ENCODE measurements at places on chromosomes 11 and 22. TPM values are rescaled to one million over a fixed set of nuclear protein-coding genes. Genes with fewer than 3 reads are reported as not detected.
A peak's percentile ranks its signal among the peaks of the same experiment; 100 is the strongest.

DNA sequence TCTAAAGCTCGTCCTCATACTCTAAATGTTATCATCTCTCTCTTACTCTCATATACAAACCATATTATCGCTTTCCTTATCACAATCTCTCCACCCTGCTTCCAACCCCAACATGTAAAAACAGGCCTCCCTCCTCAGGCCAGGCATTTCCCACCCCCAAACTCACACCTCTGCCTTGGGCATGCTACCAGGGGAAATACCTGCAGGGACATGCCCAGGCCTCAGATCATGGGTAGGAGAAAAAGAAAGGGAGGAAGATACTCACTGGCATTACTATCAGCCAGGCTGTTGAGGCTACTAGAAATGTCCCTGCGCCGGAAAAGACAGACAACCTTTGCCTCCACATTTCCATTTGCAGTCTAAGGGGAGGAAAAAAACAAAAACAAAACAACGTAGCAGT, 1.8 kb downstream of the MTA2 start:
- no peak for DNase-seq

Gene FADS1
- total RNA-seq: 100 TPM

DNA sequence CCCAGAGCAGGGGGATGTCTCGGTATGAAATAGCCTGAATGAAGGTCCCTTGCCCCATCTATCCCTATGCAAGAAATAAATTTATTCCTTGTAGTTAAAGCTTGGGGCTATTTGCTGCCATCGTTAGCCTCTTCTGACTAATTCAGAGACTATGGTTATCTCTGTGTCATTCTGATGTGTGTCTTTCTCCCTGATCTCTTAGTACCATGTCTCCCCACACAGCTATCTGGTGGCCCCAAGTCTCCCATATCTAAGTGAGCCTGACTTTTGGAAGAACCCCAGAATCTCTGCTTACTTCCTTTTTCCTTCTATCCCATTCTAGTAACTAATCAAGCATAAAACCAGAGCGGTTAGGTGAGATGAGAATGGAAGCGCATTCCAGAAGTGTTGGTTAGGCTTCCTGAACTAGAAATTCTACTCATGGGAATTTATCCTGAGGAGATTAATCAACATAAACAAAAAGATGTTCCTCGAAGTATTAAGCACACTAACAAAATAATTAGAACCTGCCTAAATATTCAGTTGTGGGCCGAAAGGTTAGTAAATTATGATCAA, 71.4 kb upstream of the BMAL1 start:
- DNase-seq: no peak

Gene DUSP8
- 9.7 TPM for total RNA-seq

GRCh38 chr11:58596621-58597020, 17.8 kb downstream of the ZFP91 start:
- no peak for DNase-seq

DNA sequence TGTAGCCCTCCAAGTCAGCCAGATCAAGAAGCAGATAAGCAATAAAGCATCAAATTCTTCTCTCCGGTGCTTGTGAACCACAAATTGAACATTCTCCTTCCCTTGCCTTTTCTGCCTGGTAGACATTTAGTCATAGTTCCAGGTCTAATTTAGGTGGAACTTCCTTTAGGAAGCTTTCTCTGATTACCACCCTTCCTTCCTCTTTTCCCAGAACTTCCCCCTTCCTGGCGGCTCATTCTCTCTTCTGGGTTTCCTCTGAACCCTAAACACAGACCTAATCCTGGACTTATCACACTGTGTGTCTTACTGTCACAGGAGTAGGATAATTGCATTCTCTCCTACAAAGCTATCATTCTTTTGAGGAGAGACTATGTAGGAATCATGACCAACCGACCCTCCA, 61.9 kb downstream of the RCN1 start:
- DNase-seq: no peak

GRCh38 chr11:31303644-31304180, 65.8 kb downstream of the DCDC1 start:
- no peak for DNase-seq

DNA sequence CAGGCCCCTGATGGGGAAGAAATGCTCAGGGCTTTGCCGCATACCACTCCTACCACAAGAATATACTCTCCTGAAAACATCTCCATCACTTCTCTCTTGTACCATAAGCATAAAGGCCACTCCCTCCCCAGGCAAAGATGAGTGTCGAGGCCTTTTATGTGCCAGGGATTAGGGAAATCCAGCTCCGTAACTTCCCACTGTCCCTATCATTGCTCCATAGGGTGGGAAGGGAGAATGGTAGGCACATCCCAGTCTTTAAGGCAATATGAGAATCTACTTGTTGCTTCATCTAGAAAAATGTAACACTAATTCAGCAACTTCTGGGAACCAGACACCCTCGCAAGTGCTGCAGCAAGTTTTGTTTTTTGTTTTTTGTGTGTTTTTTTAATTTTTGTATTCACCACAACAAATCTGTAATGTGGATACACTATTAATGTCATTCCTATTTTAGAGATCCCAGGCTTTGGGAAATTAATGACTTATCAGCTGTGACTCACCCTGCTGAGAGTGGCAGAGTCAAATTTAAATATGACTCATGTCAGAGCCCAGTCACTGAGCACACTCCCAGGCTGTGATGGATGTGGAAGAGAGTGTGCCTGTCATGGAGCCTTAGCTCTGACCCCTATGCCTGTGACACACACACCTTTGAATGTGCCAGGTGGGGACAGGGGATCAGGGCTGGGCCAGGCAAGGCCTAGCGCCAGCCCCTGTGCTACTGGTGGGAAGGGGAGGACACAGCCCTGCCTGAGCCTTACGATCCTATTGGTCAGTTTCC, 23.4 kb downstream of the PANX1 start:
- no peak for DNase-seq

- DNase-seq: no peak
Observed at GRCh38 chr11:74909812-74910211, 39.1 kb downstream of the XRRA1 start.

DNA sequence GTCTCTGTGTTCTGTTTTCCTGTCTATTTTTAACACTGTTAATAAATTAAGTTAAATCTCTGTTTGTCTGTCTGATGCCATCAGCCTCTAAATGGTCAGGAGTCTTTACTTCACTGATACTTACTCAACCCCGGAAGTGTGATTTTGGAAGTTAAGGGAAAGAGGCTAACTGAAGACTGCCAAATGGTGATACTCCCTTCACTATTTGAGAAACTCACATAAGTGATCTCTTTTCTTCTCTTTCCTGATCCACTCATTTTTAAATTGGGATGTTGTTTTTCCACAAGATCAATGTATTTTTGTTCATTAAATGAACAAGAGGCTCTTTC, 389 bp upstream of the CASP12 start:
- DNase-seq: no peak

DNA sequence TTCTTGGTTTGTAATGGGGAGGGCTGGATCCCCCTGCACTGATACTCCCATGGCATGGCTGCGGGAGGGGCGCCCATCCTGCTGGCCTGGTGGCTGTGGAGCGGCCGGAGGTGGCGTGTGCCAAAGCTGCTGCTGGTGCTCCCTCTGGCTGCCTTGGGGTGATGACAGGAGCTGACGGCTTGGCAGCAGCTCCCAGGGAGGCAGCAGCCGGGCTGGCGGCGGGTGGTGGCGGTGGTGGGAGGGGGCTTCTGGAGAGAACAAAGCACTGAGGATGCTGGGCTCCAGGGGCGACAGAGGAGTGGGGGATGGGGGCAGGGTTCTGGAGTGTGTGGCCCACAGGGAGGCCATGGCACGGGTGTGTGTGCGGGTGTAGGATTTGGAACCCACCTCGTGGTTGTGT, 11.4 kb upstream of the MPPED1 start:
- DNase-seq: no peak

GRCh38 chr22:17348464-17349103, 20.7 kb upstream of the CECR2 start:
- DNase-seq: no peak

DNA sequence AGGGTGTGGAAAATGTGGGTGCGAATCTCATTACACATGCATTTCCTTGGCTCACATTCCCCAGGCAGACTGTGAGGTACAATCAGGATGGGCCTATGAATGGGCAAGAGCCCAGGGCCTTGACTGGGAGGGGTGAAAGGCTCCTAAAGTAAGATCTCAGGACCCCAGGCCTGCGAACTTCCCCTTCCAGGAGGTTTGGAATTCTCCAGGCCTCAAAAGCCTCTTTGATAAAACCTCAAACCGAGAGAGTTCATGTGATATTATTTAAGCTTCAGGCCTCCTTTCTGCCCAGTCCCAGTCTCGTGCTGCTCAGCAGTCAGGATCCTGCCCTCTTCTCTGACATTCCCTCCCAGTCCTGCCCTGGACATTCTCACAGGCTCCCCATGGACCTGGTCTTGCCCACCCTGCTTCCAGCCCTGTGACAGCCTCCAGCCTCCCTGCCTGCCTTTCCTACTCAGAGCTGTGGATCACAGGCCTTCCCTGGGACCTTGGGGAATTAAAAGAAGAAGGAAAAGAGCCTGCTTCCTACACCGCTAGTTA, 37.3 kb upstream of the TEAD1 start:
- no peak for DNase-seq

DNA sequence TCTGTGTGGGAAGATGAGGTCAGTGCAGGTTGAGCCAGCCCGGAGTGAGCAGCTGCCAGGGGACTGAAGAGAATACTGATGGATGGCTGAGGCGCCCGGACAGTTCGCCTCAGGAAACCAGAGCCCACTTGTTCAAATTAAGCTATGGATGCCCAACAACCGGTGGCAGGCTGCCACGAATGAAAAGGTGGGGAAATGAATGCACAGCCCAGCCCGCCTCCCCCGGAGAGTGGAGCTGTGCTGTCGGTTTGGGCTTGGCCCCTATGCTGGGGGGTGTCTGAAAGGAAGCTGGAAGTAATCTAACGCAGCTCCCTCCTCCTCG, 21.9 kb downstream of the HSPA8 start:
- no peak for DNase-seq

DNA sequence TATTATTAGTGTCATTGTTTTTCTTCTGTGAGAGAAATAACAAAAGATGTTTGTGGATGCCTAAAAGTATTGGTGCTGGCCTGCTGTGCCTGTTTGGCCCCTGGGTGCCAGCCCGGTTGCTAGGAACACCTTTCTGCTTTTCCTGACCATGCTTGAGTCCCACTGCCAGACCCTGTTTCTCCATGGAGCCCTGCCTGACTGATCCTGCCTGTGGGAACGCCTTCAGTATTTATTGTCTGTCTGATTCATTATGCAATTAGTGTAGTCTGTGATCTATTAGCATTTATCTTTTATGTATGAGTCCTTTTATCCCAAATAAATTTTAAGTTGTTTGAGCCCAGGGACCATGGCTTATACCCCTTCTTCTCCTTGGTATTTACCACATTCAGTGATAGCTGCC, 98.6 kb upstream of the MPPED2 start:
- DNase-seq: no peak

DNA sequence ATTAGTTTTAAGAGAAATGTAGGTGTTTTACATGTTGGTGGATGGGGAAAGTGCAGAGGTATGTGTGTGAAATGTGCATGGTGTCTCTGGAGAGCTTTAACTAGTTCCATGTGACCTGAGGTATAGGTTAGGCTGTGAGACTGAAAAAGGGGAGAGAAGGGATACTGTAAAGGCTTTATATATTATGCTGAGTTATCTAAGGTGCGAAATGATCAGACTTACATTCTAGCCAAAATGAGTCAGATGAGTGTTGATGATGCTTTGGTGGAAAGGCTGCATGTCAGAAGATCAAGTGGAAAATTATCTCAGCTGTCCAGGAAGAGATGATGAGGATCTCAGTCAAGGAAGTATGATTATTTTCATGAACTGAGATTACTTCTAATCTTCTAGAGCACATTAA, 15.8 kb downstream of the ACAT1 start:
- DNase-seq: no peak

GRCh38 chr11:14312736-14313438, 46.1 kb downstream of the RRAS2 start:
- no peak for DNase-seq

DNA sequence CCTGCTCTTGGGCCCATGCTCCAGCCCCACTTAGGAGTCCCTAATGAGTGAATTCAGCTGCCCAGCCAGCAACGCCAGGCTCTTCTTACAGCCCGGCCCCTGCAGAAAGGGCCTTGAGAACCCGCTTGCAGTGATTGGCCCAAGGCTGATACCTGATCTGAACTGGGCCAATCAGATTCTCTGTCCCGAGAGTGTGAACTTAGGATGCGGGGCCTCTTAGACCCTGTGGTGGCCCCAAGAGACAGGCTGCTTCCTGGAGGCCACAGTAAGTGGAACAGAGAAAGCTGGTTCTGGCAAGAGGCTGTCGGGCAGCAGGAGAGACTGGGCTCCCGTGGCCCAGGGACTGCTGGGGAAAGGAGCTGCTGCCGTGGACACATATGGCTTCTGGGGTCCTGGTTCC, 11.5 kb downstream of the VSTM5 start:
- no peak for DNase-seq

Gene OR8G1
- total RNA-seq: not detected

GRCh38 chr11:66967670-66968425, 7.3 kb upstream of the C11orf86 start:
- DNase-seq: no peak

DNA sequence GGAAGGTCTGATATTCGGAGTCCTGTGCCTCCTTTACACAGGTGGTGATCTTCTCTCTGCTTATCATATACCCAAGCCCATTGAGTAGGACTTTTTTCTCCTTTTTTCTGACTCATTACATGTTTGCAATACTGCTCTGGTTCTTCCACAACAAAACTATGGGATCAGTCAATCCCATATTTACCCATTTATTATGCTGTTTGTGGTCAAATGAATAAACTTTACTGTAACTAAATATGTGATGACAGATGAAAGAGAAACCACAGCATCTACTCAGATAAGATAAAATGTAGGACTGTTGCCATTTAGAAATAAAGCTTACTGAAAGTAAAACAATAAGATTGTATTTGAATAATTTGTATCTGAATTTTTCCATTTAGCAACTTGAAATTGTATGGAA, 958.7 kb upstream of the FAT3 start:
- DNase-seq: no peak

Gene CRYBB2
- not detected for total RNA-seq

Gene PRR5L
- 13.2 TPM for total RNA-seq

DNA sequence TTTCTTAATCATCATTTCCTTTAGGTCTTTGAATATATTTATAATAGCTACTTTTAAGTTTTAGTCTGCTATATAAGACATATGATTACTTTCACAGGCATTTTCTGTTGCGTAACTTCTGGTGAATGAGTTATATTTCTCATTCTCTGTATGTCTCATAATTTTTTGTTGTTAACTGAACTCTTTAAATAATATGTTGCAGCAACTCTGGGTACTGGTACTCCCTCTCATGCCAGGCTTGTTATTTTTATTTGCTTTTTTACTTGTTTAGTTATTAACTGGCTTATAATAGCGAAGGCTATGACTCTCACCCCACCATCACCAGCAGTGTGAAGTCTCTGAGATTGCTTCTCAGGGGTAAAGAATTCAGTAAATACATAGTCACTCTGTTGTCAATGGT, 524.2 kb upstream of the CHORDC1 start:
- peak; percentile 29 for DNase-seq

Gene TSGA10IP
- not detected for total RNA-seq

Gene APOL5
- not detected for total RNA-seq

Measured in epithelial cell of proximal tubule (primary cell).